ENCODE measurements at places on chromosomes 2 and 18.

- no peak for DNase-seq
Observed at GRCh38 chr18:5167831-5168230, 29.2 kb downstream of the AKAIN1 start.

- DNase-seq, result no peak
Observed at GRCh38 chr2:71720283-71720560, 266.9 kb downstream of the DYSF start.

DNA sequence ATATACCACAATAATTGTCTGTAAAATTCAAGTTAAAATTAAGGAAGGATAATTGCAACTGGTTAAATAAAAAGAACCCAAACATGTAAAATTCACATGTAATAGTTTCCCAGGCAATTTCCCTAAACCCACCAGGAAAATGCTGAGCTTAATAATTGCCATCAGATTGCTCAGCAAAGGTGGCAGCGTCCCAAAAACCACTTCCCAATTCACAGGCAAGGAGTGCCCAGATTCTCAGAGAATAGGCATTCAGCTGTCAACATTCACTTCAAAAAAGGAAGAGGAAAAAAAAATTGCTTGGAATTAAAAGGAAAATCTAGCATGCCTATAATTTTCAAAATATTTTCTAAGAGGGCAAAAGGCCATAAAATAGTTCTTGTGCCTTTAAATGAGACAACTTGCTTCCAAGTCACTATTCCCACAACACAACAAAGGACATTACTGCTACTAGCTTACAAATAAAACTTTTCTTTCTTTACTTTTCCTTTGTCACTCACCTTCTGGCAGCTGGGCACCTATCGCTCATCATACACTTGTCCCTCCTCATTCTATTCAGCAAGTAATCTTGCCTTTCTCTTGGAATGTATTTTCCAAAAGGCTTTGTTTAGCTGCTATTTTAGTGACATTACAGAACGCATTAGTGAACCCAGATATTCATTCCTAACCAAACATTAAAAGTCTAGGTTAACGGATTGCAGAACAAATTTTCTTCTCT is 15.2 kb downstream of the SRBD1 start:
- DNase-seq, result no peak

DNA sequence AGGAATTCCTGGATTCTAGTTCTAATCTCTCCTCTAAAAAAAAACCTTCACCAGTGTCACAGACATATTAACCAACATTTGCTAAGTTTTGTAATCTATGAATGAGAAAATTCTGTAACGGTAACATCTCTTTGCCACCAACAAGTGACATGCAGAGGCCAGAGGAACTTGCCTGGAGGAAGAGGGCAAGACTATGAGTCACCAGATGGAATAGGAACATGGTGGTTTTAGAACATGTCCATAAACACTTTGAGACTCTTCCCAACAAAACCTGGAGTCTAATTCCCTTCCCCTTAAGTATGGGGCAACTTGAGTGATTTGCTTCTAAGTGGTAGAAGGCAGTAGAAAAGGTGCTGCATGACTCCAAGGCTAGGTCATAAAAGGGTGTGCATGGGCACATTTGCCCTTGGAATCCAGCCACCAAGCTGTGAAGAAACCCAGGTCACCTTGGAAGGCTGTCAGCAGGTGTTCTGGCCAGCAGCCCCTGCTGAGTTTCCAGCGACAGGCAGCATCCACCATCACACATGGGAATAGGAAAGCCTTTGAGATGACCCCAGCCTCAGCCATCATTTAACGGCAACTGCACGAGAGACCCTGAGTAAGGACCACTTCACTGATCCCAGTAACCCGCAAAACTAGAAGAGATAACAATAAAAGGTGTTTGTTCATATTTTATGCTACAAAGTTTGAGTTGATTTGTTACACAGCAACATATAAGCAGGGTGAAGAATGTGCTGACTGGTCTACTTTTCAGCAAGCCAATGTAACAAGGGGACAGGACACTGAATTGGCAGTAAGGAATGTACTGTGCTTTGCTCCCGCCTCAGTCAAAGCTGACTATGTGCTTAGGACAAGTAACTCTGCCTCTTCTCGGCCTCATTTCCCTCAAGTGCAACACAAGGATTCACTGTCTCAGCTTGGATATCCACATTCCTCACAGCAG is 90.6 kb downstream of the SKA1 start:
- DNase-seq, result no peak

GRCh38 chr18:61666876-61667590 is 225.8 kb downstream of the RNF152 start:
- peak; percentile 21 for DNase-seq

DNA sequence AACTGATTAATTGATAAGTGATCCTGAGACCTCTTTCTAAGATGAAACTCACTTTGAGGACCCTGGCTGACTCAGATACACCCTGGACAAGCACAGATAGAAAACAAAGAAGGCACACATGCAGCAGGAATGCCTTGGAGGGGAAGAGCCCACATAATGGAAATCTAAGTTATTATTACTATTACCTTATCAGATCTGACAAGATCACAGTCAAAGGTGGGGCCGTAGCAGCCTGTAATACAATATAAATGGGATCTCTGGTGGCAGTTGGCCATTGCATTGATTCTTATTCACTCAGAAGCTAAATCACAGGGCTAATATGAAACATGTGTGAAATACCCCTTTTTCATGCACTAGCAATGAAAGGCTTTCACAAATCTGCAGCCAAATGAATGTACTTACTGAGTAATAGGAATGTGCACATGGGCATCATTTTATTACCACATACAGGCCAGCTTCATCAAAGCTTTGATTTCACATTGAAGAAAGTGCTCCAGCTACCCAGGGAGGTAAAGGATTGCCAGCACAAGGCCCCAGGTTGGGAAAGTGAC is 84.0 kb downstream of the ZBTB7C start:
- DNase-seq, result no peak

GRCh38 chr2:170409164-170409535 is 231.2 kb downstream of the MYO3B start:
- peak; percentile 68 for DNase-seq

DNA sequence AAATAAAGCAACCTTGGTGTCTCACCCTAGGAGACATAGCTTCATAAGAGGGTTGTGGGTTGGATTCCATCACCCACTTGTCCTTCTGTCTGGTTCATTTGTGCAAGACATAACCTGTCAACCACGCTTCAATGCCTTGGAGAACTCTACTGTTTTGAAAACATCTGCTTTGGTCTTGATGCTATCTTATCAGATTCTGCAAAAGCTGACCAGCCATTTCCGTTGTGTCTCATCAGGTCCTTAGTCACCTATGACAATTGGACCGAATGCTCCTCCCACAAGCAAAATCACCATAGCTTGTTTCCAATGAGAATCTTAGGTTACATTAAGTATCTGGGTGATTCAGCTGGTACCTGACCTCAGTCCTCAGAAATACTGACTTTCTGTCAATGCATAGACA is 35.4 kb downstream of the STAT4 start:
- no peak for DNase-seq
